ENCODE measurements at places on chromosomes 3 and 15.

GRCh38 chr3:128068156-128068620 is 16.0 kb downstream of the SEC61A1 start:
- DNase-seq = no peak

GRCh38 chr15:100878648-100879047 is 983 bp upstream of the ALDH1A3 start:
- no peak for DNase-seq

DNA sequence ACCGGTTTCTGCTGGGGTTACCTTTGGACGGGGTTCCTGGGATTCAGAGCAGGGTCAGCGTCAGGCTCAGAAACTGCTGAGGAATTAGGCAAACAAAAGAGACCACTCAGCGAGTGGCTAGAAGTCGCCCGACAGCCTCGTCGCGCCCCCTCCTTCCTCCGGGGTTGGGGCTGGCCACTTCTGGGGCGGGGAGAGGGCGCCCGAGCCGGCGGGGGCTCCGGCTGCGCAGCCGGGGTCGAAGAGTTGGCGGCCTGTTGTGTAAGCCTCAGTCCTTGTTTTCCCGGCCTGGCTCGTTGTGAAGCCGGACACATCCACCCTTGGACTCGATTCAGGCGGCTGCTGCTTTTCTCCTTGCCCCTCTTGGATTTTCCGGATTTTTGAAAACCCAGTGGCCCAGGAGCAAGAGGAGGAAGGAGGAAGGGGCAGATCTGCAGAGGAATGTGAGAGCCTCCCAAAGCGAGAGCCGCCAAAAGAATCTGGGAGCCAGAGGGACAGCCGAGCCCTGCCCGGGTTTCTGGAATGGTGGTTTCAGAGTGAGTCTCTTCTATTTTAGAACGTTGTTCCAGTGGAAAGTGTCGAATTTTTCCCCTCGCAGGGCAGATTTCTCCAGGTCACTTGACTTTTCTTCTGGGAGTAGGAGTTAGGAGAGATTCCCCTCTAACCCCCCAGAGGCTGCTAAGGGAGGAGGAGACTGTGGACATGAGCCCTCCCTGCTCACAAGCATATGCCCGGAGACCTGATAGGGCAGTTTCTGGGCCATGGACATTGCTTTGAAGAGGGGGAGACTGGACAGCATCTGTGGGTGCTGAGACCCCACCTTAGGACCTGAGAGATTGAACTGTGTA is 666 bp downstream of the SNX33 start:
- no peak for DNase-seq

DNA sequence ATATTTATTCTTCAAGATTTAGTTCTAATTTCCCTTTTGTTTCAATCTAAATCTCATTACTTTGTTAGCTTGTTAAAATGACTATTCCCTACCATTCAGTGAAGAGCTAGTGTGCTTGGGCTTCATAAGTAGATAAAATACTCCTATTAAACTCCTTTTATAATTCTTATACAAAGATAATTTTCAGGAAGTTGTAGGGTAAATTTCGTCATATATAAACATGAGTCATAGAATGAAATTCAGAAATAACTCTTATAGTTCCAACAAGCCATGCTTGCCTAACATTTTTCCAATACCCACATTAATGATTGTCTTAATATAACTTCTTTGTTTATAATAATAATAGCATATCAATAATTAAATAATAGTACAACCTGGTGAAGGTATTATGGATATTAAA is 407.3 kb downstream of the NAALADL2 start:
- no peak for DNase-seq

GRCh38 chr15:72967811-72968530 is 84.3 kb upstream of the NEO1 start:
- DNase-seq = no peak

DNA sequence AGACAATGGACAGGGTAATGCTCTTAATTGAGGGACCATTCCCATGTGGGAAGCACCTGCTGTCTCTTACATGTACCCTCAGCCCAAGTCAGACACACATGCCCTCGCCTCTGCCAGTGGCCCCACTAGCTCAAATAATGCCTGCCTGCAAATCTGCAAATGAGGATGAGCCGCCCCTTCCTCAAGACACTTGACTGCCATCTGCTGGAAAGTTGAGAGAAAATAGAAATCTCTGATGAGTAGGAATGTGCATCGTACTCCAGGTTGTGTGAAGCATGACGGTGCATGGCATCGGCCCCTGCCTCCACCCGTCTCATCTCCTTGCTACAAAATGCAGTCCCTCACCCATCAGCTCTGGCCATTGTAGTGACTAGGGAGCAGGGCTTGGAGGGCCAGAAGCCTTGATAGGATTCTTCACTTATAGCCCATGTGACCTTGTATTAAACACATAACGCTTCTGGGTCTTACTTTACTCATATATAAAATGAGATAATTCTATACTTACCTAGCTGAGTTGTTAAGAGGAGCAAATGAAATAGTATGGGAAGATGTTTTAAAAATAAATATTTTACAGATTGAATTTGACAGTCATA is 6.3 kb upstream of the SCN5A start:
- DNase-seq = no peak

- DNase-seq = no peak
These were observed 44.6 kb downstream of the ZBTB38 start for GRCh38 chr3:141412936-141413354.

DNA sequence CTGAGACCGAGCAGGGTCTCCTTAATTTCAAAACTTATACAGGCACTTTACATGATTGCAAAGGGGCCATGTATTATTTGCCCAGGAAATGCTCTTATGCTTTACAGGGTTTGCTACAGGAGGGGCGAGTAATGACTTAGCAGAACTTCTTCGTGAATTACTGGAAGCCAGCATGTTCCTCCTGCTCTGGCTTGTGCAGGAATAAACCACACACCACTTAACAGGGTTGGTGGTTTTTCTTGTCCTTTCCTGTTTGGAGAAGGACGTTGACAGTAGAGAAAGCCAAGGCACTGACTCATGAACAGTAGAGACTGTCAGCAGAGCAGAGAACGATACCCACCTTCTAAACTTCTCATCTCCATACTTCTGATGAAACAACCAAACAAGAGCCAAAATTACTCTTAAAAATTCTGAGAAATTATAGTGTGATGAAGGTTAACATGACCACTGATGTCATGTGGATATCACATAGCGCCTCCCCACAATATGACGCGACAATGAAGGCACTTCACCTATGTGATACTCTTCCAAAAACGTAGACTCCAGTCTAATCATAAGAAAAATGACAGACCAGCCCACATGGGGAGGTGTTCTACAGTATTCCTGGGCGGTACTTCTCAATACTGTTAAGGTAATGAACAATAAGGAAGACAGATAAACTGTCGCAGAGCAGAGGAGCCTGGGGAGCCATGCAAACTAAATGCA is 24.7 kb upstream of the MCTP2 start:
- DNase-seq = no peak

DNA sequence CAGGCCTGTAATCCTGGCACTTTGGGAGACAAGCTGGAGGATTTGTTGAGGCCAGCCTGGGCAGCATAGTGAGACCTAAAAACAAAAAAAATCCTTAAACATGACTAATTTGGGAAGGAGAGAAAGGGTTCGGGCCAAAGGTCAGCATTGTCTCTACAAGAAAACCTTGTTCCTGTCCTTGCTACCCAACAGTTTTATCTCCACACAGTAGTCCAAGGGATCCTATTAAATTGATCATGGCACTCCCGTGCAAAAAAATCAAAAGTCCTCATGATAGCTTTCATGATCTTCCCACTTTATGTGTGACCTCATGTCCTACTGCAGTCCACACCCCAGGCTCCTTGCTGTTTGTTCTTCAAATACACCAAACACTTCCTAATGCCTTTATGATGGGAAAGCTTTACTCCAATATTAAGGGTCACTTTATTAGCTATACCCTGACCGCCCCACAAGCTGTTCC is 4.2 kb downstream of the RPL15 start:
- no peak for DNase-seq

DNA sequence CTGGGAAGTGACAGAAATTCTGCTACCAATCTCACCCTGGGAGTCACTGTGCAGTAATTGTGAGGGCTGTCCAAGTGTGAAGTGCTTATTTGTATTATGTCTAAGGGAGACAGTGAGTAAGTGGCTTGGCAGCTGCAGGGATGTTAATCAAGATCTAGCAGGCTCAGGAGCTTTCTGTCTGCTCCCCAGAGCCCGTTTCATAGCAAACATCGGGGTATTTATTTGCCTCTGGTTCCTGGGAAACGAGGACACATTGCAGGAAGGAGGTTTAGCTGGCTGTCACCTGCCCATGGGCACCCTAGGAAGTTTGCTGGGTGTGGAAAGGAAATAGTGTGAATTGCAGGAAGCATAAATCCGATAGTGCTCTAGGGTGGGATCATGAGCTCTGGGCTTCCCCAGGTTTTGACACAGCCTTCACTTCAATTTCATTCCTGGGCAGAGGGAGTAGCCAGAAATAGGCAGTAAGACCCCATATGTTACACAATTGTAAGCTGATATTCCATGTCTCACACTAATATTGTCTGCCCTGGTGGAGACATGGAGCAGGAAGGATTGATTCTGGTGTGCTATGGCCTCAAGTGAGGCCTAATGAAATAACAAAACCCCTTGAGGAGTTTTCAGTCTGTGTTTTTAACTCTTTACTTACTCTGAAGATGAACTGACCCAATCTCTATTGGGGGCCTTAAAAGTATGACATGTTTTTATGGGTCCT is 74.1 kb upstream of the MITF start:
- DNase-seq = no peak

DNA sequence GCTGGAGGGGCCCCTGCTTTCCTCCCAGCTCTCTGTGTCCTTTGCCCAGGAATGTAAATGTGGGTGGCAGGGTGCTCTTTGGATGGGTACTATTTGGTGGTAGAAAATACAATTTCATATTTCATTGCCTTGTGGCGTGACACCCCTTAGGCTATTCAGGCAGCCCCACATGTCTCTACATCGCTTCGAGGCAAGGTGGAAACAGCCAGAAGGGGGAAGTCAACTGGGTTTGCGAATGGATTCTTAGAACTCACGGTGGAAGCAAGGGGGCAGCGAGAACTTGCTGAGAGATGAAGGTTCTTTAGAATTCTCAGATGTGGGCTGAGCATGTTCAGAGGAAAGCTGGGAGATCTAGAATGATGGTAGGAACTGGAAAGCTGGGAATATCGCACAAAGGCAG is 25.3 kb downstream of the PLA2G4D start:
- no peak for DNase-seq

GRCh38 chr3:68135067-68135466 is 480.7 kb upstream of the SUCLG2 start:
- no peak for DNase-seq

DNA sequence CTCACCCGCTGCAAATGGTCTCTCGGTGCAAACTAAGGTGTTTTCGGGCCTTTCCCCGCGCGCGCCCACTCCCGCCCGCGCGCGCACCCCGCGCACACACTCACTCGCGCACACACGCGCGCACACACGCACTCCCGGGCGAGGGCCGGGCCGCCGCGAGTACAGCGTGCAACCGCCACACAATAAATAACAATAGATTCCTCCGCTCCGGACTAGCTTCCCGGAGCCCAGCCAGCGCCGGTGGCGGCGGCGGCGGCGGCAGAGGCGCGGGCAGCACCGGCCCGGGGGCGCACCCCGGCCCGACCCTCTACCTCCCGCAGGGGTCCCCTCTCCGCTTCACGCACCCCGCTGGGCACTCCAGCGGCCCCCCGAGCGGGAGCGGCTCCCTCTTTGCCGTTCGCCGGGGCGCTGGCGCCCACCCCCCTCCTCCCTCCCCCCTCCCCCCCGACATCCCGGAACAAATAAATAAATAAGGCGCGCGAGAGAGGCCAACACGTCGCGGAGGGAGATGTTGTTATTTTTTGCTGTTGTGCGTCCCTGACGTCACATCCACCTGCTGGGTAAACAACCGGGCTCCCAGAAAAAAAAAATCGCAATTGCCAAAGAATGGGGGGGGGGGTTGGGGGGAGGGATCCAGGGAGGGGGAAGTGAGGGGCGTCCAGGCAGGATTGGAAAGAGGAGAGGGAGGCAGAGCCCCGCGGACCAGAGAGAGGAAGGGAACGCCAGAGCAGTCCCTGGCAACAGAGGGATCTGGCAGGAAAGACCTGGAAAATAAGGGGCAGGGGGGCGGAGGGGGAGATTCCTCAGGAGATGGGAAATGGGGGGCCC is at the start of gene FOXP1:
TSS of gene FOXP1 (minus strand) at position 163 of the 828 bp plus-strand sequence. CDS start 385,347 bp downstream, outside the sequence.
- DNase-seq = no peak

DNA sequence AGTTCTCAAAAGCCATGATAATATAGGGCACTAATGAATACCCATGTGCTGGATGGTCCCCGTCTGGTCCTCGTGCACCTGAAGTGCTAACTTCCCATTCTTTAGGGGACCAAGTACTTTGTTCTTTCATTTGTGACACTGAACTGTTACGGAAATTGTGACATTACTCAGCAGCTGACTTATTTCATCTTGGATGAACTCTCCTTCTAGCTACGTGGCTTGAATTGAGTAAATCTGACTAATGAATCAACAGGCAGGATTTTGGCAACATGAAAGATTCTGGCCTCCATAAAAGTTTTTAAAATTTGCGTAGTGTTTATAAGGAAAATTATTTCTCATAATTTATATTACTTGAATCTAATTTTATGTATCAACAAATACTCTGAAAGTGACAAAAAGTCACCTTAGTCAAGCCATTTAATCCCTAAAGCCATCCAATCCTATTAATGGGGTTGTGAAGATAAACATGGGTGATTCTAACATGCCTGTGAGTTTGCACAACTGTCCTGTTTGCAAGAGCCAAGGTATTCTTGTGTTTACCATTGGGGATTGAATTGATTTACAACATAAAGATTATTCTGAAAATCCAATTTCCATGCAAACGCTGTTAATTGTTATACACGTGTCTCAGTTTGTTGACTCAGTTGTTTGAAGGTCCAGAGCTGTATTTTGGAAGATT is 119.9 kb downstream of the AGBL1 start:
- DNase-seq = no peak

DNA sequence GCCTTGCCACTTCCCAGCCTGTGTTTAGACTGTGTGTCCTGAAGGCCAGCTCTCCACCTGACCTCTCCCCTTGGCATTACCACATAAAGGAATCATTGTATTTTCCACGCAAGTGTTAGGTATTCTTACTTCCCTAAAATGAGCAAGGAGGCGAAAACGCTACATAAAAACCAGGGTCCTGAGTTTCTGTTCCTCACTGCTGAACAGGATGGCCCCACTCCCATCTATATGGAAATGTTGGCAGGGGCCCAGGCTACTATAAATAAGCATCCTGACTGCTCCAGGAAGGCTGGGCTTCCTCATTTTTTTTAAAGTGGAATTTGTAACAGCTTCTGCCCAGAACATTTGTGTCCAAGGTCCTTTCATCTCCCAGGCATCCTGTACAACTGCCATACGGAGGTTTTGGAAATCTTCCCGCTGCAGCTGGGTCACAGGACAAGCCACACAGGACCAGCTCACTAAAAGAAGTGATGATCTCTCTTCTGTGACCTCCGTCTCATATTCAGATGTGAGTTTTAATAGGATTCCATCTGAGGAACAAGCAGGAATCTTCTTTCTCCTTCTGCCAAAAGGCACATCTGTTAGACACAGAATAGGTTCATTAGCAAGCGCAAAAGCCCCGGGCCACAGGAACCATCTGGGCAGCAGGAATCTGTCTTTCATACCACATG is 56.4 kb upstream of the LIMD1 start:
- DNase-seq = no peak
